ENCODE measurements at places on chromosomes 7 and 10.

DNA sequence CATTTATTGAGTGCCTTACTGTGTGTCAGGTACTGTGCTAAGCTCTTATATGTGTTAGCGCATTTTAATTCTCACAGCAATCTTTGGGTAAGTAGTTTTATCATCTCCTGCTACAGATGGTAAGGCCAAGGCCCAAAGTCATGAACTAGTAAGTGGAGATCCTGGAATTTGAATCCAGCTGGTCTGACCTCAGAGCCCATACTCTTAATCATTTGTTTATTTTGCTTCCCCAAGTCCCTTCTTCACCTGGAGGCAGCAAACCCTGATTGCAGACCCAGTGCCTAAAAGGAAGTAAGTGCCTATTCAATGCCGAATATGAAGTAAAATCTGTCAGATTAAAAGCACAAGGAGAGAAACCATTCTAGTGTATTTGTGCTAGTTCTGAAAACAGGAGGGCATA lies 182.9 kb upstream of the TCF7L2 start:
- peak; percentile 11 for DNase-seq

DNA sequence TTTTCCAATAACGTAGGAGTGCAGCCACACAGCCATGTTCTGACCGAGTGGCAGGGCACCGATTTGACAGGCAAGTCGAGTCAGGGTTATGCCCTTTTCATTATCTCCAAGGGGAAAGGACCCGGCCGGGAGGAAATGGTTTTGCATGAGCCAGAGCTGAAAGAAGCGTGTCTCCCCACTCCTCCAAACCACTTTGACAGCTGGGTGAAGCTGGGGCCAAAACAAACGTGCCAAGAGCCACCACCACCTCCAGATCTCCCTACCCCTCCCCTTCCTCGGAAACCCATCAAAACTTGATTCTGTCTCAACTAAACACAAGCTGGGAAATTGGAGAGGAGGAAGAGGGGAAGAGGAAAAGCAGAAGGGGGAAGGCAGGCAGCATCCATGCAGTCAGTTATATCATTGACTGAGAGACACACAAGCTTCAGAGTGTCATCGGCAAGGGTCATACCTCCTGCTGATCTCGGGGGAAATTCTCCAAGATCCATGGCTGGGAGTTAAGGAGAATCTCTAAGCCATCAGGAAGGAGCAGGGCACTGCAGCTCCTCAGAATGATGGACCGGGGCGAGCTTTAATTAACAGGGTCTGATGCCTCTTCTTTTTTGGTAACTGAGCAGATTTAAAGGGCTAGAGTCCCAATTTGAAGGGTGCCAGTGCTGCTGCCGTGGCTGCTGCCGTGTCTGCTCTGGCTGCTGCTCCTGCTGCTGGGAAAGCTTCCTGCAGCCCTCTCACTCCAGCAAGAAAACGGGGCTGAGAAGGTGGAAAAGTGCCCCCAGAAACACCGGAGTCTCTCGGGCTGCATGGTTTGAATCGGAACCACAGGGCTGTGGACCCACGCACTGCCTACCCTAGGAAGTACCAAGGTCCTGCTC lies 34.7 kb upstream of the CALN1 start:
- DNase-seq: no peak

GRCh38 chr10:60742512-60742911 lies 35.8 kb upstream of the CDK1 start:
- no peak for DNase-seq

DNA sequence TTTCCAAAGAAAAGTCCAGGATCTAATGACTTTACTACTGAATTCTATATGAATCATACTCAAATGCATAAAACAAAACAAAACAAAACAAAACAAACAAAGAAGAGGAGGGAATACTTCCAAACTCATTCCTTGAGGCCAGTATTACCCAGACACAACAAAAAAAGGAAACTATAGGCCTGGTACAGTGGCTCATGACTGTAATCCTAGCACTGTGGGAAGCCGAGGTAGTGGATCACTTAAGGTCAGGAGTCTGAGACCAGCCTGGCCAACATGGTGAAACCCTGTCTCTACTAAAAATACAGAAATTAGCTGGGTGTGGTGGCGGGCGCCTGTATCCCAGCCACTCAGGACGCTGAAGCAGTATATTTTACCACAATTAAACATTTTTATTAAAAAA lies 114.6 kb downstream of the NRBF2 start:
- no peak for DNase-seq

GRCh38 chr10:61078542-61079275 lies 134.7 kb upstream of the RHOBTB1 start:
- DNase-seq: no peak

DNA sequence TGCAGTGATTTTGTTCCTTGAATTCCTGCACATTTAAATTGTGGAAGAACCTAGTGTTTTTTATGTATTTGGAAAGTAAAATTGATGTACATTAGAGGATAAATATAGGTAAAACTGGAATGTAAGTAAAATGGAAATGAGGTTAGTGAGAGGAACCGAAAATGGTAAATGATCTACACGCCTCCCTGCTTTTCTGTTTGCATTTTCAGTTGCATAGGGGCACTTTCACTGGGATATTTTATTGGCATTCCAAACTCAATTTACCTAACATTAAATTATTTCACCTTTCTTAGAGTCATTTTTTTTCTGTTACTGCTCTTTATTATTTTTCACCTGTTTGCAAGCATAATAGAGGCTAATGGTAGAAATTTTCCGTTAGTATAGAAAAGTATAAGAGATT lies 8.0 kb downstream of the CDK13 start:
- no peak for DNase-seq

DNA sequence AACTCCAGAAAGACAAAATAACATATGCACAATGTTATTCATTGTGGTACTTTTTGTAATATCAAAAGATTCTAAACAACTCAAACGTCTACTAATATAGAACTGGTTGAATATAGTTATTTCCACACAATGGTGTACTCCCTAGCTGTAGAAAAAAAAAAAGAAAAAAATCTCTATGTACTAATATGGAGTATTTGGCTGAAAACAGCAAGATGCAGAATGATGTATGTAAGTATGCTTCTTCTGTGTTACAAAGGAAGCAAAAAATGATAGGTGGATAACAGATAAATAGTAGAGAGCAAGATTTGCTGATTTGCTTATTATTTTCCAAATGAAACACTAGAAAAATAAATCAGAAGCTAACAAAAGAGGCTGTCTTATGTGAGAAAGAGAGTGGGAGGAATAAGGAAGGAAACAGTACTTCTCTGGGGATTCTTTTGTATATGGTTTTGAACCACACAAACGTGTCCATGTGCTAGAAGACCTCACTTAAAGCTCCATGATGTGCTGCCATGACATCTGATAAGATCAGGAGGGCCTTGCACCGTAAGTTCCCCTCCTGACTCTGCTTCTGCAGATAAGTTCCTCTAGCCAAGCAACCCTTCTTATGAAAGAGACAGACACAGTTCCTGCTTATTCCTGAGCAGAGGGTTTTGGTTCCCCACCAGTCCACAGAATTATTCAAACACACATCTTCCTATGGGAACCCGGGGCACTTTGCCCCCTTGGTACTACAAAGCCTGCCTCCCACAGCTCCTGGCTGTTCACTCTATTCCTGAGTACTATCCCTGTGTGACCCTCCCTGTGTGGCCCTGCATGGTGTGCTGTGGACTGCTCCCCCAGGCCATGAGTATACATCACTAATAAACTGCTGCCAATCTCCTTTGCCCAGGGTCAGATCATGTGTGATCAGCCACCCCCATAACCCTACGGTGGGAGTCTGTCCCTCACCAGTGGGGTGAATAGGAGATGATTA lies 159.1 kb downstream of the CCDC71L start:
- DNase-seq: no peak

- DNase-seq: no peak
Observed at GRCh38 chr10:94645285-94645684, 38.2 kb upstream of the CYP2C18 start.

DNA sequence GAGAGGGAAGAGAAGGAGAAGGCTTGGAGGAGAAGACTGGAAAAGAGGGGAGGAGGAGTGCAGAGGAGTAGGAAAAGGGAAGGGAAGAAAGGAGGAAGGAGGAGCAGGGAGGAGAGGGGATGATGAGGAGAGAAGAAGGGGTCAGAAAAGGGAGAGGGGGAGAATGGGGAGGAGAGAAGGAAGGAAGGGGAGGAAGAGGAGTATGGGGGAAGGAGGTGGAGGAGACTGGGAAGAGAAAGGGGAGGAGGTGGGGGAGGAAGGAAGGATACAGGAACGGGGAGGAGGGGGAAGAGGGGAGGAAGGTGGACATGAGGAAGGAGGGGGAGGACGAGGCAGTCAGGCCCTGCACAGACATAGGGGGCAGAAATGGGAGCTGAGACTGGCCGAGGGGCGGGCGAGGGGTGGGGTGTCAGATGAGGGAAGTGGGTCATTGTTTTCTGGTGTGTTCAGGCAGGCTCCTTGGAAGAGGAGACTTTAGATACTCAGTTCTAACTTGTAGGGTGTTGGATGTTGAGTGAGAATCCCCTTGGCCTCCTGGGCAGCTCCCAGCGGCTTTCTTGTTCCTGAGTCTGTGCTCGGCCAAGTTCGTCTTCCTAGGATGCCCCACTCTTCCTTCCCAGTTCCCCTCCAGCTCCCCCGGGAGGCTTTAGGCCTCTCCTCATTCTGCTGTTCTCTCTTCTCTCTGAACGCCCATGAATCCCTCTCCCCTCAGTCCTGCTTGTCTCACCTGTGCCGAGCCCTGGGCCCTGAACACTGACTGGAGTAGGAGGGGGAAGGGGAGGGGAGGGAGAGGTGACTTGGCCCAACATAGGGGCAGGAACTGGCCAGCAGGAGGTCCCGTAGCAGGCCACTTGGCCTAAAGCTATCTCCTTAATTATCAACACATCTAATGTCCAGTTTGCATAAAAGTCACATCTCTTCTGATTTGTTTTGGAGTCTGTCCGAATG lies 12.8 kb upstream of the CRHR2 start:
- DNase-seq: no peak

GRCh38 chr10:72085864-72086465 lies 2.4 kb downstream of the SPOCK2 start:
- DNase-seq: no peak

- no peak for DNase-seq
Observed at GRCh38 chr10:6039711-6040110, 22.5 kb downstream of the IL2RA start.

DNA sequence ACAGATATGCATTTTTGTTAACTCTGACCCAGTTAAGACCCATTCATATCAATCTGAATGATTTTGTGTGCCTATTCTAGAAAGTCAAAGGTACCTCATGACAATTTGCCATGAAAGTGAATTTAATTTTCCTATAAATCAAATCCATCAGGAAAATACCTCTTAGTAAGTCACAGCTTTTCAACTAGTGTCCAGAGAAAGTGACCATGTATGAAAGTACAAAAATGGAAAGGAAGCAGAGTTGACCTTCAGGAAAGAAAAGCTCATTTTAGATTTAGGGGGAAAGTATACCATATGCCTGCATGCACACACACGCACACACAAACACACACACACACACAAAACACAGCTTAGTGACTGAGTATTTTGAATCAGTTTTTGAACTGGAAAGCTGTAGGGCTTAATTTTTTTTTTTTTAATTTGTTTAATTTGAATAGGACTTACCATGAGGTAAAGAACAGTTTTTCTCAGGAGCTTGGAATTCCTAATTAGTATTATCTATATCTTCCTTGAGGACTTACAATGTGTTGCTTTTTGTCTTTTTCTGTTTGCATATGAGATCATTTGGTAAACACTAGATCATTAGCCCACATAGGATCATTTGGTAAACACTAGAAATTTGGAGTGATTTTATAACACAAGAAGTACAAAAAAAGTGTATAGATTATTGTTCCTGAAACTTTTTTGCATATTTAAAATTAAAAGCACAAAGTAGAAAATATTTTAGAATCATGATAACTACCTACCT lies 61.6 kb downstream of the ZNF277 start:
- no peak for DNase-seq

DNA sequence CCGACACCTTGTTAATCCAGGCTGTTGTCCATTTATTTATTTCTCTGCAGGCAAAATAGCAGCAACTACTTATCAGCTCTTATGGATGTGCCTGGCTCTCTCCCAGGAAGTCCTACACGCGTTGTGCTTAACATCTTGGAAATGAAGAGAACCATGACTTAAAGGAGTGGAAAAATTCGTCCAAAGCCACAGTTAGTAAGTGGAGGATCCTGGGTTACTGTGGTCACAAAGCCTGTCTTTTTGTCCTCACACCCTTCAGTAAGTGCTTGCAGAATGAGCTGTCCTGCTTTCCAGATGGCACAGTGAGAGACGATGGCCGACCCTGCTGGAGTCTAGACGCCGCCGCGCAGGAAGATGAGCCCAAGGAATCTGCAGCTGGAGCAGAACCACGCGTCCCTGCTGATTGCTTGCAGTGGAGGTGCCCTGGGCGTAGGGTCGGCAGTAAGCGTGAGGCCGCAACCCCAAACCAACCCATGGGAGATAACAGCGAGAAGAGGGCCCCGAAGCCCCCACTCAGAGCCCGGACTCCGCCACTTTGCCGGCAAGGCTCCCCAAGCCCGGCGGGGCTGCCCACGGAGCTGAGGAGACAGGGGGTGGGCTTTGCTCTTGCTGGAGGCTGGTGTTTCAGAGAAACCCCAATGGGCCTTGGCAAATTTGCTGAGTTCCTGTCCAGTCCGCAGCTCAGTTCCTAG lies 178.6 kb downstream of the CXCL12 start:
- DNase-seq: no peak

DNA sequence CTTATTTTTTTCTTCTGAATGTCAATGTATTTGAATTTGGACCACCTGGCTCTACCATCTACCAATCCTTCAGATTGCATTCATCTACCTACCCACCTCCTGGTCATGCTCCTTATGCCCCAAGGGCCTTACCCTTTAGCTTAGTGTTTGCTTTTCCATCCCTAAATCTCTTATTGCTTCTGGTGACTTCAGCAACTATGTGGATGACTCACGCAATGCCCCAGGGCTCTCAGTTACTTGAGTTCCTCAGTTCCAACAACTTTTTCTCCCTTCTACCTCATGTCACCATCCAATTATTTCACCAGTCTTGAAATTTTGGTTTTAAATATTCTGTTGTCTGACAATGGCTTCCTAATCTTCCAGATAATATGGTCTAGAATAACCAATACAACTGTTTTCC lies 118.9 kb downstream of the CFAP58 start:
- DNase-seq: no peak

- no peak for DNase-seq
Observed at GRCh38 chr7:135731-136645, 56.4 kb upstream of the FAM20C start.

GRCh38 chr7:157483971-157484410 lies 147.2 kb downstream of the DNAJB6 start:
- no peak for DNase-seq

DNA sequence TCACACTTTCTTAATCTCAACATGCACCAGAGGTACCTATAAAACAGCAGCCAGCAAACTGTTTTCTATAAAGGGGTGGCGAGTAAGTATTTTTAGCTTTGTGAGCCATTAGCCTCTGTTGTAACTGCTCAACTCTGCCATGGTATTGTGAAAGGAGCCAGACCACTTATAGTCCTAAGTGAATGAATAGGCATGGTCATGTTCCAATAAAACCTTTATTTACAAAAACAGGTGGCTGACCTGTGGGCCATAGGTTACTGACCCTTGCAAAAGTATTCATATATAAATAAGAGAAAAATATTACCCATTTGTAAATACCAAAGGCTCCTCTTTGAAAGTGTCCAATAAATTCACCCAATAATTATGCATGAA lies 50.3 kb downstream of the ICA1 start:
- DNase-seq: peak; percentile 14

GRCh38 chr10:132632851-132633684 lies 95.5 kb downstream of the INPP5A start:
- DNase-seq: no peak

GRCh38 chr7:121547544-121548092 lies 151.5 kb upstream of the FAM3C start:
- peak; percentile 67 for DNase-seq

GRCh38 chr10:3516234-3516922 lies 268.6 kb downstream of the KLF6 start:
- DNase-seq: no peak

Data from NCI-H146 (cell line).